ENCODE measurements at places on chromosomes 16 and 17. TPM values are rescaled to one million over a fixed set of nuclear protein-coding genes. Genes with fewer than 3 reads are reported as not detected.

GRCh38 chr17:35297666-35298065 lies 54.8 kb downstream of the SLFN5 start:
- no peak for DNase-seq

DNA sequence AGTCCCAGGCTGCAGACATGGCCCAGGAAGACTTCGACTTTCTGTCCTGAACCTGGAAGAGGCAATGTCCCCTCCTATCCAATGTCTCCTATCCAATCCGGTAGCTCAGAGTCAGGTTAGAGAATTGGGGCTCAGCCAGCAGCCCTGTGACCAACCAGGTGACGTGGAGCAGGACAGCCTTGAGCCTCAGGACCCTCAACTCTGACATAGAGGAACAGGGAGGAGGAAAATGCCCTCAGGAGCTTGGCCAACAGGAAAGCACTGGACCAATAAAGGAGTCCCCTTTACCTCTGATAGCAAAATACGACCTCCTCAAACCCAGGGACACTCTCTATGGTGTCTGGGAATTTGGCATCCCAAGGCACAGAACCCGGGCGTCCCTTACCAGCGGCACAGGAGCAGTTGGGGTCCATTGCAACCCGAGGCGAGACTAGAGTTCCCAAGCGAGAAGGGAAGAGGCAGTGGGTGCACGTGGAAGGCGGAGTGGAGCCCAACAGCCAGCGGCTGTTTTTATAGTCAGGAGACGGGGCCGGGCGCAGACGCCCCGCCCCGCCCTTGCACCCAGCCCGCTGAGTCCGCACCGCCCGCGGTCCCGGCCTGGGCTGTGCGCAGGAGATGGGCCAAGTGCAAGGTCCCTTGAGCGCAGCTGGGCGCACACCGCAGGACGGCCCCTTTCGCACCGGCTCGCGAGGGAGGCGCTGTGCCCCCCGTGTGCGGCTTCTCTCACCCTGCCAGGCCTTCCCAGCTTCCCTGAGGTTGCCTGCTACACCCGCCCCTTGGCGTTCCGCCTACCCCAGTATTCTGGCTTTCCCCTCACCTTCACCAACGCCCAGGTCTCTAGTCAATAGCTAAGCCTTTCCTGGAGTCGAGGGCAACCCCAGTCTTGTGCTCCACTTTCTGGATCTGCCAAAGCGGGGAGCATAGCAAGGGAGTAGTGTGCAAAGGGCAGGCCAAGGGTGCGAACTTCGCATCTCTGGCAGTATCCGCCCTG lies at the start of gene MT1G:
Gene MT1G (minus strand): TSS at position 485 of the 991 bp plus-strand sequence. CDS start 72 bp downstream, at position 413.
- peak; percentile 36 for DNase-seq

- DNase-seq: no peak
Observed at GRCh38 chr16:67683767-67684166, 17.2 kb downstream of the C16orf86 start.

- no peak for DNase-seq
Observed at GRCh38 chr17:80961541-80962330, 29.9 kb upstream of the CHMP6 start.

DNA sequence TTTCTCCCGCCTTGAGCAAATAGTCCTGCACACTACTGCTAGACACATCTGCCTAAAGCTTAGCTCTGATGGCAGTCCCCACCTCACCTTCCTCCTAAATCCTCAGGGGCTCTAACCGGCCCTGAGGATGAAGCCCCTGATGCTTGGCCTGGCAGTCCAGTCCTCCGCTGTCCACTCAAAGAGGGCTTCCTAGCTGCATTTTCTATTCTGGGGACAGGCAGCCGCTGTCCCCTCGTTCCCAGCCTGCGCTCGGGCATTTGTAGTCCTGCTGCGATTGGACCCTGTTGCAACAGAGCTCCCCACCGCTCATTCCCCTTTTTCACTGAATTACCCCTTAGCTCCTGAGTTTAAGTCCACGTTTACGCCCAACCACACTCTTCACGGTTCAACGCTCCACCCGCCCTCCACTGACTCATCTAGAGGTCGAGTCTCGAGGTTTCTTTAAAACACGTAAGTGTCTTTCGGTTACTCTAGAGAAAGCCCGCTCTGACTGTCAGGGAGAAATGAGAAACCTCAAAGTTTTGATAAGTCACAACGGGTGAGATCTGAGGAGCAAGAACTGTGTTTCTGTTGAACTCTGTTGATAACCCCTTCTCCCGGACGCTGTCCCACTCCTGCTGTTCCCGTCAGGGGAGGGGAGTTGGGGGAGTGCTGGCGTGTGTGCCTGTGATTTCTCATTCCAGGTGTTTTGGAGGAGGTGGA lies 4.5 kb downstream of the CCR7 start:
- no peak for DNase-seq

DNA sequence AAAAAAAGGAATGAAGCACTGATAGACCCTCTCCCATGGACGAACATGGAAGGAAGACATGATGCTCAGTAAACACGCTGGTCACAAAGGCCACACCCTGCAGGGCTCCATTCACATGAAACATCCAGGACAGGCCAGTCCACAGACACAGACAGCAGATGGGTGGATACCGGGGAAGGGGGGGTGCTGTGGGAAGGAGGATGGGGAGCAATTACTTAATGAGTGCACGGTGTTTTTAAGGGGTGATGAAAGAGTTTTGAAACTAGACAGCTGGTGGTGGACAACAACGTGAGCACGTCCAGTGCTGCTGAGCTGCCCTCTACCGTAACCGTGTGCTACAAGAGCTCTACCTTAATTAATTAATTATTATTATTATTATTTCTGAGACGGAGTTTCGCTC lies 6.0 kb upstream of the SLC16A3 start:
- DNase-seq: no peak

DNA sequence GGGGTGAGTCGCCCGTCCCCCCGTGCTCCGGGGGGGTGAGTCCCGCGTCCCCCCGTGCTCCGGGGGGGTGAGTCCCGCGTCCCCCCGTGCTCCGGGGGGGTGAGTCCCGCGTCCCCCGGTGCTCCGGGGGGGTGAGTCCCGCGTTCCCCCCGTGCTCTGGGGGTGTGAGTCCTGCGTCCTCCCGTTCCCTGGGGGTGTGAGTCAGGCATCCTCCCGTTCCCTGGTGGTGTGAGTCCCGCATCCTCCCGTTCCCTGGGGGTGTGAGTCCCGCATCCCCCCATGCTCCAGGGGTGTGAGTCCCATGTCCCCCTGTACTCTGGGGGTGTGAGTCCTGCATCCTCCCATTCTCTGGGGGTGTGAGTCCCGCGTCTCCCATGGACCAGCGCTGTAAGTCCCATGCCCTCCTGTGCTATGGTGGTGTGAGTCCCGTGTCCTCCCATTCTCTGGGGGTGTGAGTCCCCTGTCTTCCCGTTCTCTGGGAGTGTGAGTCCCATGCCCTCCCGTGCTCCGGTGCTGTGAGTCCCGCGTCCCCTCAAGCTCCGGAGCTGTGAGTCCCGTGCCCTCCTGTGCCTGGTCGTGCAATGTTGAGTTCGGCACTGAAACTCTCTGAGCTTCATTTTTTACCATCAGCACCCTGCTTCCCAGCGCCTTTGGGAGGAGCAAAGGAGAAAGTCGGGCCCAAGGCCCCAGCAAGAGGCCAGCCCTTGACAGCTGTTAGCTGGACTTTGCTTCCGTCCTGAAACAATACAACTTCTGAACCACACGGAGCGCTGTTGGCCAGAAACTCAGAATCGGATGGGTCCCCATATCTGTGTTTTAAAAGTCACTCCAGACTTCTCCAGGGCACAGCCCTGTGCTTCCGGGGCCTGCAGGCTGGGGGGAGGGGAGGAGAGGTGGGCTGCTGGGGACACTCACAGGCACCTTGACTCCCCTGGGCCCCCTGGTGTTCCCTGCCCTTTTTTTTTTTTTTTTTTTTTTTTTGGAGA lies 11.5 kb upstream of the ZC3H18 start:
- peak; percentile 32 for DNase-seq

The CHST5 gene
- 1.4 TPM for total RNA-seq

The WNK4 gene
- not detected for total RNA-seq
